ENCODE measurements at places on chromosomes 7 and 10.

DNA sequence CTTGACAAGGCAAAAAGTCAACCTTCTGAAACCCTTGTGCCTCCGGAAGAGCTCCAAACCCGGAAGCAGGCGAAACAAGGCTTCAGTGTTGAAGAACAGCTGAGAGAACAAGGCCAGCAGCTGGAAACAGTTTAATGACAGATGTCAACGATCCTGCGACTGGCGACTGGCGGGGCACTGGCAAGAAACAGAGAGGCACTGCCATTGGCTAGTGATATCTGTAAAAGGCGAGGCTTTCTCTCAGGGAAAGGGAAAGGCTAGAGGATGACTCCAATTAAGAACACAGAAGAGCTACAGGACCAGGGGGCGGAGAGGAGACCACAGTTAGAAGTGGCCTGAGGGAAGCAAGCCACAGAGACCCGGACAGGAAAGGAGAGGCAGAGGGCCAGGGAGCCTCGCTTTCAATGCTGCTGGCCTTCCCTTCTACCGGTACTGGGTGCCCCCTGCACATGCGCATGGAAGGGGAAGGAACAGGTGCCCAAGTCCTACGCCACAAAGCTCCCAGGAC, 19.4 kb downstream of the ITGB1 start:
- DNase-seq: peak; percentile 36

- peak; percentile 15 for DNase-seq
These were observed 73.2 kb upstream of the SHH start for GRCh38 chr7:155885167-155886155.

DNA sequence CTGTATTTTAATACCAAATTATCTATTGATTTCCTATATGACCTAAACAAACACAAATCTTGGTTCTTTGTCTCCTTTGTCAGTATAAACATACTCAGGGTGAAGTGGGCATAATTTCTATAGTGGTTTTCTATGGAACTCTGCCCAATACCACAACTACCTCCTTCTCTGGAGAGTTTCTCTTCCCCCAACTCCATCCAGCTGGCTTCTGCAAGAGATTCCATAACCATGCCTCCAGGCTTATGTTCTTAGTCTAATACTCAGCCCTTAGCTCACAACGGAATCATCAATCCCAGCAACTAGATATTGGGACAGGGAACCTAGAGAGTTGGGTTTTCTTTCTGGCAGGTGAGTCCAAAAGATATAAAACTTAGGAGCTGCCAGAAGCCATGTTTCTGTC, 127.3 kb downstream of the TRIL start:
- no peak for DNase-seq

- no peak for DNase-seq
These were observed 173.6 kb upstream of the PRKCQ start for GRCh38 chr10:6753644-6754043.

DNA sequence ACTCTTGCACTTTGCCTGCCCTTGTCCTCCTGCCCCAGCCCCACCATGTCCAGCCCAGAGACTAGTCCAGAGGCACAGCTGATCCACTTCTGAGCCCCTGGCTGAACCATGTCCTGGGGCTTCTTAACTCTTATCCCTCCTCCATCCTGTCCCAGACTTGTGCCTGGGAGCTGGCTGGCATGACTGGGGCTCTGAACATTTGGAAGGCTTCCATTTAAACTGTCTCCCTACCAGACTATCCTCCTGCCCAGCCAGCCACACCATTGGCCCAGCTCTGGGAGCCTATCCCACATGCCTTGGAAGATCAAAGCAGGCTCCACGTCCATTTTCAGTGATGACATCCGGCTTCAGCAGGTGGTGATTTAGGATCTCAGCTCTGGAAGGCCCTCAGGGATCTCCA, 57.4 kb downstream of the FAM241B start:
- DNase-seq: no peak

- no peak for DNase-seq
These were observed 609.4 kb upstream of the PCDH15 start for GRCh38 chr10:55410415-55410885.

- no peak for DNase-seq
These were observed 202.3 kb downstream of the GRID1 start for GRCh38 chr10:86164174-86164774.

DNA sequence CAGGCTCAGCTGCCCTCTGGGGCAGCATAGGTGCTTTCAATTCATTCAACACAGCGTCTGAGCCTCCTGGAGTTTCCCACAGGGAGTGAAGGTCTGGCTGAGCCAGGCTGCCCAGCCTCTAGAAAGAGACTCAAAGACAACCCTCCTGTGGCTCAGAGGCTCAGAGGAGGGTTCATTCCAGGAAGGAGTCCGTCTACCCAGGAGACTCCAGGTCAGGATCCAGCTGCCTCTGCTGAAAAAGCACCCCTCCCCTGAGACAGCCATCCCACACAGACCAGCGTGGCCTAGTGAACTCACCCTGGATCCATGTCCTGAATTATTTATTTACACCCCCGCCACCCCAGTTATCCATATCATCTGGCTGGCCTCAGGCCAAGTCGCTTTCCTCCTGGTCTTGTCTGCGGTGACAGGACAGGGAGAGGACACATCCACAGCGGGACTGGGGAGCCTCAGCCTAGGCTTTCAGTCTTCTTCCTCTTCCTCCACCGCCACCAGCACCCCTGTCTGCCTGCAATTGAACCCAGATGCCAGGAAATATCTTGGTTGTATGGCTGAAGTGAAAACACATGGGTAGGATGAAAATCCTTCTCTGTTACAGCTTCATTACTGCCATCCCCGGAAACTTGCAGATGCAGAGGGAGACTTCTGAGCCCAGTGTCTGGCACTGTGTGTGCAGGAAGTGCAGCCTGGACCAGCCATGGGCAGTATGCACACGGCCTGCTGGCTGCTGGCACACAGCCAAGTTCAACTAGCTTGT, 44.0 kb upstream of the COL13A1 start:
- peak; percentile 47 for DNase-seq

- peak; percentile 91 for DNase-seq
These were observed at the start of gene RBM28 for GRCh38 chr7:128343554-128344430. TSS of gene RBM28 (minus strand) at chr7:128343908. CDS start at chr7:128343793, 115 bp downstream.

- no peak for DNase-seq
These were observed 19.1 kb downstream of the ZNRF2 start for GRCh38 chr7:30303312-30304039.

All from EL (cell line).